DND-41 (cell line): ENCODE measurements at places on chromosomes 1 and 21.

DNA sequence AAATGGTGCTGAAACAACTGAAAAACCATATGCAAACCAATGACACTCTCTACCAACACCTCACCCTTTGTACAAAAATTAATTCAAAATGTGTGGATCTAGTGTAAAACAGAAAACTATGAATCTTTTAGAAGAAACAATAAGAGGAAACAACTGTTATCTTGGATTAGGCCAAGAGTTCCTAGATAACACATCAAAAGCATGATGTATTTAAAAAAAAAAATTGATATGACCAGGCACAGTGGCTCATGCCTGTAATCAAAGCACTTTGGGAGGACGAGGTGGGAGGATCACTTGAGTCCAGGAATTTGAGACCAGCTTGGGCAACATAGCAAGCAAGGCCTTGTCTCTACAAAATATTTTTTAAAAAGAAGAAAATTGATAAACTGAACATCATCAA lies 79.0 kb downstream of the EIF4G3 start:
- DNase-seq = no peak

DNA sequence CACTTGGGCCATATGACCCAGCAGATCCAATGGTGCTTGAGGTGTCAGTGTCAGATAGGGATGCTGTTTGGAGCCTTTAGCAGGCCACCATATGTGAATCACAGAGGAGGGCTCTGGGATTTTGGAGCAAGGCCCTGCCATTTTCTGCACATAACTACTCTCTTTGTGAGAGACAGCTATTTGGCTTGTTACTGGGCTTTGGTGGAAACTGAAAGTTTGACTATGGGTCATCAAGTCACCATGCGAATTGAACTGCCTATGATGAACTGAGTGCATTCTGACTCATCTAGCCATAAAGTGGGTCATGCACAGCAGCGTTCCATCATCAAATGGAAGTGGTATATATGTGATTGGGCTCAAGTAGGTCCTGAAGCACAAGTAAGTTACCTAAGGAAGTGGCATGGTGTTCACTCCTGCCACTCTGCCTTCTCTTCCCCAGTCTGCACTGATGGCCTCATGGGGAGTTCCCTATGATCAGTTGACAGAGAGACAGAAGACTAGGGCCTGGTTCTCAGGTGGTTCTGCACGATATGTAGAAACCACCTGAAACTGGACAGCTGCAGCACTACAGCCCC lies 447.3 kb downstream of the AGBL4 start:
- DNase-seq = no peak

DNA sequence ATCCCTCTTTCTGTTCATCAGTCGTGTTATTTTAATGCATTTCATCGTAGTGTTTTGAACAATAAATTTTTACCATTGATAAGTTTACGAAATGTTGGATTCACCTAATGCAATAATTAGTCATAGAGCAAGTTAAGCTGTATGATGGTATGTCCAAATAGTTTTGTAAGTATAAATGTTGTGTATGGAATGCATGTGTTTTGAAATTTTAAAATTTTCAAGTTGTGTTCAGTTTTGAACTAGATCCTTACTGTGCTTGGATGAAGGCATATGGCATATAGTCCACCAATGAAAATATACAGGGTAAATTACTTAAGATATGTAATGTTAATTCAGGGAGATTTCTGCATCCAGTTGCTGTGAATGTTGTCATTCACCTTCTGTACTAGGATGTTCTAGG lies 2.3 kb downstream of the ZMYM4 start:
- no peak for DNase-seq

GRCh38 chr1:10033359-10033845 lies 644 bp downstream of the UBE4B start:
- DNase-seq = no peak

DNA sequence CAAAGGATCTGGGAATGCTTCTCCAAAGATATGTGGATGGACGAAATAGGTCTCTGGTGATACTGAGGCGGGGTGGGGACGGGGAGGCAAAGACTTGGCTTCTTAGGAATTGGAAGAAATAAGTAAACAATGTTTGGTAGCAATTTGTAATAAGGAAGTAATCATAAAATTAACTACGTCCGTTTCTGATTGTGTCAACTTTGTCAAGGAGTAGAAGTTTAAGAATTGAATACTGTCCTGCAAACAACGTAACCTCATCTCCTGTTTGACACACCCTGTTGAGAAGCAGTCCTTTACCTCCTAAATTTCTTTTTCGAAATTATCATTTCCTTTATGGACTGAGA lies 471 bp downstream of the POLR3C start:
- DNase-seq = no peak

DNA sequence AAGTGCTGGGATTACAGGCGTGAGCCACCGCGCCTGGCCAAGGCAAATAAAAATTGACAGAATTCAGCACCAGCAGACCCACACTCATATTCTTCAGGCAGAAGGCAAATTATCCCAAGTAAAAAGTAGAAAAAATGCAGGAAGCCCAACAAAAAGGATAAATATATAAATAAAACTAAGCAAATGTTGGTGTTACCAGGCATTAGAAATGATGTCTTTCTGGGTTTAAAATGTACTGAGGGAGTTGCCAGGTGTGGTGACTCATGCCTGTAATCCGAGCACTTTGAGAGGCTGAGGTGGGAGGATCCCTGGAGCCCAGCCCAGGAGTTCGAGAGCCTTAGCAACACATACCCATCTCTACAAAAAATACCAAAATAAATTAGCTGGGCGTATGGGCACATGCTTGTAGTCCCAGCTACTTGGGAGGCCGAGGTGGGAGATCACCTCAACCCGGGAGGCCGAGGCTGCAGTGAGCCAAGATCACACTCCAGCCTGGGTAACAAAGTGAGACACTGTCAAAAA lies 6.3 kb downstream of the INTS11 start:
- no peak for DNase-seq

DNA sequence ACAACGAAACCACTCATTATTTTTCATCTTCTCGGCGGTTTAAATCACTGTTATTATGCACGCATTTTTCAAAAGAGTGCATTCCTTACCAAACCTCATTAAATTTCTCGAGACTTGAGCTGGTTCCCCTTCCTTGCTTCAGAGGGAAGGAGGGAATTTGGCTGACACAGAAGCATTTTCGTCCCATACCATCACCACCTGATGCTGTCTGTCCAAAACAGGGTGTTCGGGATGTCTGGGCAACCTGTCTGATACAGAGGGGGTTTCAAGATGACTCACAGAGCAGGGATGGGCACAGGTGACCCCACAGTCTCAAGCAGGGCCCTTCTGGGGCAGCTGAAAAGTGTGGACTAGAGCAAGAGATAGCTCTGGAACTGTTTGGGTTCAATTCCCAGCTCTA lies 12.3 kb upstream of the RCC2 start:
- no peak for DNase-seq

DNA sequence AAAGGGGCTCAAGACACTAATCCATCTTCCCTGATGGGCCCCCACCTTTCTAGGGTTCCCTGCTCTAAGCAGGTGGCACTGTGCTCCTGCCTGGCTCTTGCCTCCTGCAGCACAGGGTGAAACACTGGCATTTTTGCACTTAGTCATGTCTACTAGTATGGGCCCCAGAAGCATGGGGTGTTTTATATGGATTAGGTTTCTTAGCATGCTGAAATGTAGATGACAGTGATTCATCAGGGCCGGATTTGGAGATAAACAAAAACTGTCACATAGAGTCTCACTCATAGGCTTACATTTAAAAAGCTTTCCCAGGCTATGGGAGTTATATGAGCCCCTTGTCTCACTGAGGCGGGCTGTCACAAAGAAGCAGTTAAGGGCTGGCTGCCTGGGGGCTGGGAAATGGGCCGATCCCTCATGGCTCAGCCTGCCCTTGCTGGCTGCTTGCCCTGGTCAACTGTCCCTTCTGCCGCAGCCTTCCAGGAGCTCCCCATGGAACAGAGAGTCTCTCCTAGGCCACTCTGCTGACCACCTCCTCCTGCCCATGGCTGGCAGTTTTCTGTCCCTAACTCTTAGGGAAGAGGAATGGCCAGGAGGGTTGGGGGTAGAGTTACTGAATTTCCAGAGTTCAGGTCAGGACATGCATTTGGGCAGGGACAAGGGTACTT lies 6.5 kb downstream of the GALNT2 start:
- DNase-seq = no peak

DNA sequence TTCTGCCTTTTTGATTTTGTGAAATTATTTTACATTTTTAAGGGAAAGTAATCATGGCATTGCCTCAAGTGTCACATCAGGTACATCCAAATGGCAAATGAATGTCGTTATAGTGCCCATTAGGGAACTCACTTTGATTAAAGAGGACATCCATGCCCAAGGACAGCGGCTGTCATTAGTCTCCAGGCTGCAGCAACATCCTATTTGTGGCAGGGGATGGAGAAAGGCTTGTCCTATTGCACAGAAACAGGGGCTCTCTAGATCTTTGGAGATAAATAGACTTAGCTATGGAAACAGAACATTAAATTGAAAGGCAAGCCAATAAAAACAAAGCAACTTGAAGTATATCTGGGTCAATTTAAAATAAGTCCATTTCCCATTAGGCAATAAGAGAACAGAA lies 439.3 kb downstream of the NEGR1 start:
- DNase-seq = no peak

- DNase-seq = no peak
Observed at GRCh38 chr1:234780531-234781162, 170.7 kb upstream of the IRF2BP2 start.

DNA sequence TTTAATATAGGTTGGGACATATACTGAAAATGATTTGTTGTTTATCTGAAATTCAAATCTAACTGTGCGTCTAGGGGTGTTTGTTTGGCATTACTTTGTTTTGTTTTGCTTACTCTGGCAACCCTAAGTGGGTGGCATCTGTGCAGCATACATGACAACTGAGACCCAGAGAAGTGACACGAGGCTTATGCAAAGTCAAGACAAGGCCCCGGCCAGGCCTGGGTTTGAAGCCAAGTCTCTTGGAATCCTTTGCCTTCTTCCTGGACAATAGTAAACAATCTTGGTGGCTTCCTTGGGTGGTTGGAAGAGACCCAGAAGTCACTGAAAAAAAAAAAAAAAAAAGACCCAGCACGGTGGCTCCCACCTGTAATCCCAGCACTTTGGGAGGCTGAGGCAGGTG lies 197.6 kb upstream of the TMEM51 start:
- DNase-seq = no peak

GRCh38 chr1:12617901-12618660 lies at the start of gene DHRS3:
DHRS3 (minus strand) TSS chr1:12618210; CDS start chr1:12617348, 862 bp downstream.
- DNase-seq = peak; percentile 92

DNA sequence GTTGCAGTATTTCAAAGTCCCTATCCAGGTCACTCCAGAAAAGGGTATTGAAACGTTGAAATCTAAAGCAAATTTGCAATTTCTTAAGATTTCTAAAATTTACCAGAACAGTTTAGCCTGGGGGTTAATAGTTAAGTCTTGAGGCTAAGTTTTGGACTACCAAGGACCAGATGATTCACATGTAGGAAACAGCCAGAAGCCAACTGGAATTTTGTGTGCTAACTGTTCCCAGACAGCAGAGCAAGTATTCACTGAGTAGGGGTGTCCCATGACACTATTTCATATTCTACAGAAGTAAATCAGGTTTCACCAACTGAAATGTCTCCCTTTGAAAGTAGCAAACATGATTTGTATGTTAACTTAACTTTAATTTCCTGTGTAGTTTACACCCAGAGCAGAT lies 11.5 kb upstream of the C1orf105 start:
- no peak for DNase-seq

DNA sequence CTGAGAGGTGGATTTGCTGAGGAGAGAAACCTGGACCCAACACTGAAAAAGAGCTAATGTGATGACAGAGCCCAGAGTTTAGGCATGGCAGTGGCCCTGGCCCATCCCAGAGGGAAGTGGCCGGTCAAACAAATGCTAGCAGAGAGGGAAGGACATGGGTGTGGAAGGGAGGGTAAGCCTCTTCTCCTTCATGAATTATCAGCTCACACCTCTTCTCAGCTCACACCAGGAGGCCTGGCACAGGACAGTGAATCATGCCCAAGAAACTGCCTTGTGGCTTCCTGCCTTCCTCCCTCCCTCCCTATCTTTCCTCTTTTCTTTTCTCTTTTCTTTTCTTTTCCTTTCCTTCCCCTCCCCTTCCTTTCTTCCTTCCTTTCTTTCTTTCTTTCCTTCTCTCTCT lies 1.3 kb upstream of the SPRR3 start:
- DNase-seq = no peak

DNA sequence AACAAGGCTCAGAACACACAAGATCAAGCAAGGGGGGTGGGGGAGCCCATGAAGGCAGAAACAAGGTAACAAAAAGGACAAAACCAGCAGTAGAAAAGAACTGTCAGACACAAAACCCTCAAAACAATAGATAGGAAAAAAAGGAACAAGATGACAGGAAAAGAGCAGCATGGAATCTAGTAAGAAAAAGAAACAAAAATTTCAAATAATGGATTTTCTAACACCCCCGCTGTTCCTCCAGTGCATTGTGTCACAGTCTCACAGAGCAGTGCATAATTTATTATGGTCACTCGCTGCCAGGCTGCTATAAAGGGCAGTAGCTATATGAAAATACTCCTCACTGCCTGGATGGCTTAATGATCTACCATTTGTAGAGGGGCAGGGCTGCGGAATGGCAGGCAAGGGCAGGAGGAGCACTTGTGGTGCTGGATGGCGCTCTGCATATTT lies 567.9 kb downstream of the DPYD start:
- no peak for DNase-seq

DNA sequence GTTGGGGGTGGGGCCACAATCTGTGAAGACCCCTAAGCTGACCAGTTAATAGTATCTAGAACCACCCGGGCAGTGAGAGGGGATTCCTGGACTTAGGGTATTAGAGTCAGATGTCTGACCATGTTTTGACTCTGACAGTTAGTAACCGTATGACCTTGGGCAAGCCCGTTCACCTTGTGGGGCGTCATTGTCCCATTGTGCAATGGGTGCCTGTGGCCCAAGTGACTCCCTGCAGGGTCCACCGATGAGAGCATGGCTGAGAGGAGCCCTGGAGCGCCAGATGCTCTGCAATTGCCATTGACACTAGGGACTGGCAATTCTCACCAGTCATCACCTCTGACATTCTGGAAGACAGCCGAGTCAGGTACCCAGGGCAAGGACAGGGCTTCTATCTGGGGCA lies 225.9 kb upstream of the CSF3R start:
- no peak for DNase-seq

DNA sequence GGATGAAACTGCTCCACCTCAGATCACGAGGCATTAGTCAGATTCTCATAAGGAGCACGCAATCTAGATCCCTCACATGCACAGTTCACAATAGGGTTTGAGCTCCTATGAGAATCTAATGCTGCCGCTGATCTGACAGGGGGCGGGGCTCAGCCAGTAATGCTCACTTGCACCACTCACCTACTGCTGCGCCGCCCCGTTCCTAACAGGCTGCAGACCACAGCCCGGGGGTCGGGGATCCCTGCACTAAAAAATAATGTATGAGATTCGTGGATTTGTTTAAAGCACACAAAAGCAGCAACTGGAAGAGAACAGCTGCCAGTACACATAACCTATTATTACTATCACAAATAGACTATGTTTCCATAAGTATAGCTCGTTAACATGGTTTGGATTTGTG lies 72.9 kb downstream of the HLCS start:
- DNase-seq = no peak
